Thoracic aorta (tissue), 2 donors: ENCODE measurements at places on chromosomes 2 and 18.

DNA sequence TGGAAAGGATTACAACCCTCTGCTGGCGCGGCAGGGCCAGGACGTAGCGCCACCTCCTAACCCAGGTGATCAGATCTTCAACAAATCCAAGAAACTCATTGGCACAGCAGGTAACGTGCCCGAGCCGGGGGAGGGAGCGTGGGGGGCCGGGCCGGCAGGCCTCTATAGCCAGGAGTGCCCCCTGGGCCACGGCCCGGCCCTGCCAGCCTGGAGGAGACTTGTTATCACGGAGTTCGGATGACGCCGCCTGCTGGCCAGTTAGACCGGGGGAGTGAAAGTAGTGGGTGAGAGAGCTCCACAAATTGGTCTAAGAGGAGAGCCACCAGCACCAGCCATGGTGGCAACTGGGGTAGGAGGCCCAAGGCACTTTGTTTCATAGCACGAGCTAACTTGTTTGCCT, 8.6 kb upstream of the TMEM214 start:
- DNase-seq, result no peak

DNA sequence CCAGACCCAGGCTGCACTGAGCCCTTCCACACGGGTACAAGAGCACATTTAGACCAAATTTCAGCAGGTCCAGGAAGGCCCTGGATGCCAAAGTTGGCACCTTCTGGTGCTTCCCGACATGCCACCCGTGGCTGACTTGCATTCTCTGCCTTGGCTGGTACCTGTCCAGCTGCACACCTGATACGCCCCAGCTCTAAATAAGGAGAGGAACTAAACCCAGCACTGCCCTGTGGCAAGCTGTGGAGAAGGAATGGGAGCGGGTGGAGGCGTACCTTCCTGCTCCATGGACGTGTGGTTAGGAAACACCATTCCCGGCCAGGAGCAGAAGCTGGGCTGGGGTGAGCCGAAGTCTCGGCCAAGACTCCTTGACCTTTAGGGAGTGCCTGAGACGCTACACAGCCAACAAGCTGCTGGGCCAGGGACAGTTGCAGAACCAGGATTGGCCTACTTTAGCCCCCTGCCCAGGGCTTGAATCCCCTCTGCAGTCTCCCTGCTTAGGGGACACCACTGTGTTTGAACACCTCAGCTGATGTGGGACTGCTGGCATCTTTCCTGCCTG, 86.5 kb upstream of the TAF1B start:
- DNase-seq, result no peak

DNA sequence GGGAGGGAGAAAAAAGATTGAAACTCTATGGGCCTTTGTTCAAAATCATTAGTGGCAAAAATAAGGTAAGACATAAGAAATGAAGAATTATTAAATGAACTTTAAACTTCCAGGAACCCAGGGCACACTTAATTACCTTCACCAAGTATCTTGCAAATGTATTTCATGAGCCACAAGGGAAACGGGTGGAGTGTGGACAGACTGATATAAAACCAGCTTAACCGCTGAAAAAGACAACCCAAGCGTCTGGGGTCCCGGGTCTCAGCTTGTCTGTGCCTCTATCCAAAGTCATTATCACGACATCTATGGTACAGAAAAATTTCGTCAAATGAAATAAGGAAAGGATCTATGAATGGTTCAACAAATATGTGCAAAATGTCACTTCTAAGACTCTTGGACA, 13.9 kb upstream of the MBOAT2 start:
- DNase-seq, result no peak

DNA sequence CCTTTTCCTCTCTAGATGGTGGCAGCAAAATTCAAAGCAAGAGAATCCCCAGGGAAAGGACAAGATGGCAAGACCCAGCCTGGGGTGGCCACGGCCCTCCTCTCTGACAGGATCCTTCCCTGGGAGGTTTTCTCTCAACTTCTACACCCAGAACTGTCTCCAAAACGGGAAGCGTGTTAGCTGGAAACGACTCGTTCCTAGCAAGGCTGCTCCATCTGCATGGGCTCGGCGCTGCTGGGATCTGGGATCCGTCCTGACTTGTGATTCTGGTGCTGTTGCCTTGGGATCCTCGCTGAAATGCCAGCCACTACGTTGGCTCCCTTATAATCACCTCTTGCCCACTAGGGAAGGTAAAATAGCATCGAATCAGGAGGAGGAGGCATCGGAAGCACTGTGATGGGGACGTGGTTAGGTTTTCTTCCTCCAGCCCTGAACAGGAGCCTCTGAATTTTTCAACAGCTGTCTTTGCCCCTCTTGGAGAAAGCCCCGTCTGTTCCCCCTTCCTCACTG, 514.8 kb upstream of the MYT1L start:
- DNase-seq, result no peak

- no peak for DNase-seq
Measured at GRCh38 chr2:1538663-1539062, 125.4 kb downstream of the TPO start.

GRCh38 chr2:171297956-171298355, 135.8 kb downstream of the METTL8 start:
- DNase-seq, result no peak

DNA sequence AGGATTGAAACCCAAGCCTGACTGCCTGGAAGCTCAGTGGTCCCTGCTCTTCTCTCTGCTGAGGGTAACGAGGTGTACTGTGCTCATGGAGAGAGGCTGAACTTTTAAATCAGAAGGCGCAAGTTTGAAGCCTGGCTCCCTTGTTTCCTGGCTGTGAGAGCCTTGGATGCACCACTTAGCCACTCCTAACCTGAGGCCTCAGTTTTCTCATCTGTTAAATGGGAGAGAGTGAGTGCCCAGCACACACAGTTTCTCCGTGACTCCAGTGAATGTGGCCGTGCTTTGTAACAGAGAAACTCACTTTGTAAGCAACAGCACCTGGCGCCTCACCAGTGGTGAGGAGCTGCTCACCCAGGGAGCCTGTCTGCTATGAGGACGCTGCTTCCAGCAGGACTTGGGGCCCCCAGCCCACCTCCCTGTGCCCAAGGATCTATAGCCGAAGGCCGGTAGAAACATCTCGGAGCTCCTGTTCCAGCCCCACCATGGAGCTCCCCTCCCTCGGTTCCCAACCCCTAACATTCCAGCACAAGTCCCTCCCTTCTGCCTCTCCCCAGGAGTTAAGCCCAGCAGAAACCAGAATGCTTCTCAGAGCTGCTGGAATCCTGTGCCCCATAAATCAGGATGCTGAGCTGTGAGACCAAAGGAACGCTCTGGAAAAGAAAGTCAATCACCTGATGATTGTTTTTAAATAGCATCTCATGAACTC, 20.3 kb upstream of the KCNK3 start:
- DNase-seq, result no peak

GRCh38 chr2:84474176-84474575, 15.1 kb upstream of the SUCLG1 start:
- DNase-seq, result no peak

DNA sequence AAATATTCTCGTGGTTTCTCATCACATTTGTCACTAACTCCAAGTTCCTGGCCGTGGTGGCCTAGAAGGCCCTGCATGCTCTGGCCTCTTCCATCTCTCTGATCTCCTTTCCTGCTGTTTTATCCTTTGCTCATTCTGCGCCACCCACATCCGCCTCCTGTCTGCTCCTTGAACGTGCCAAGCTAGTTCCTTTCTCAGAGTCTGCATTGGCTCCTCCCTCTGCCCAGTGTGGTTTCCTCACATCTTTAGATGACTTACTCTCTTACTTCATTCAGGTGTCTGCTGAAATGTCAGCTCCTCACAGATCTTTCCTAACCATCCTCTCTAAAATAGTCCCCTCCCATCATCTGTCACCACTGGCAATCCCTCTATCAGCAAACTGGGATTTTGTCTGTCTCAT, 158.6 kb upstream of the RBMS1 start:
- DNase-seq, result no peak

- no peak for DNase-seq
Measured at GRCh38 chr2:134470561-134471168, 216.8 kb downstream of the MGAT5 start.

DNA sequence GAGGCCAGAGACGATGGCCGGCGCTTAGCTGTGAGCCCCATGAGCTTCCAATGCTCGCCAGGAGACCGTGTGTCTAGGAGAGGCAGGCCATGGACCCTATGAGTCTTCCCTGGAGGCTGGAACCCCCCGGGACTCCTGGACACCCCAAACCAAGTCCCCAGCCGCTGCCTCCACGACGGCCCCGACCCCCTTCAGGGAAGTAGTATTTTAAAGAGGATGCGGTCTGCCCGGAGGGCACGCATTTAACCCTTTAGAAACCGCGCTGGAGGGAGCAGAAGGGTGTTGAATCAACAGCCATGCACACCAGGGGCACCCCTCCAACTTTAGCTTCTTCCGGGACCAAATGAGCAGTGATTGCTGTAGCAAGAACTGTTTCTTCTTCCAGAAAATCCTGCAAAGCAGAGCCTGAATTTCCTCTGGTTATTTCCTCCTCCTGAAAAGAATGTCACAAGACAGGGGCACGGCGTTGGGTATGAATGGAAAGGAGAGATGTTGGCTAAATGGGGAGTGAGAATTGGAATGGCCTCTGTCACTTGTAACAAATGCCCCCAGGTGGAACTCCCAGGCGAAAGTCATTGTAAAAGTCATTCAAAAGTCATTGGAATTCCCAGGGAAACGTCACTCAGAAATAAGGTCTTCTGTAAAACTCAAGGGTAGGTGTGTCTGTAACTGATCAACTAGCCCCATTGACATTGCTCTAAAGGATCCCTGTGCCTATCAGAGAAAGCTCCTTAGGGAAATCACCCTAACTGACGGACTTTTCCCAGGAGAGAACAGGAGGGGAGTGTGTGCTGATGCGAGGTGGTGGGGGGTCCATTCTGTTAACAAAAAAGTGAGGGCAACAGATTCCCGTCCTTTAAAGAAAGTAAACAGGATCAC, 5.8 kb upstream of the GBX2 start:
- no peak for DNase-seq
